ENCODE measurements at places on chromosomes 3 and 15. TPM values are rescaled to one million over a fixed set of nuclear protein-coding genes. Genes with fewer than 3 reads are reported as not detected.

FRMD5 gene
- 0.32 TPM for total RNA-seq

GRCh38 chr3:107627962-107628542 lies 105.3 kb downstream of the BBX start:
- DNase-seq = no peak

DNA sequence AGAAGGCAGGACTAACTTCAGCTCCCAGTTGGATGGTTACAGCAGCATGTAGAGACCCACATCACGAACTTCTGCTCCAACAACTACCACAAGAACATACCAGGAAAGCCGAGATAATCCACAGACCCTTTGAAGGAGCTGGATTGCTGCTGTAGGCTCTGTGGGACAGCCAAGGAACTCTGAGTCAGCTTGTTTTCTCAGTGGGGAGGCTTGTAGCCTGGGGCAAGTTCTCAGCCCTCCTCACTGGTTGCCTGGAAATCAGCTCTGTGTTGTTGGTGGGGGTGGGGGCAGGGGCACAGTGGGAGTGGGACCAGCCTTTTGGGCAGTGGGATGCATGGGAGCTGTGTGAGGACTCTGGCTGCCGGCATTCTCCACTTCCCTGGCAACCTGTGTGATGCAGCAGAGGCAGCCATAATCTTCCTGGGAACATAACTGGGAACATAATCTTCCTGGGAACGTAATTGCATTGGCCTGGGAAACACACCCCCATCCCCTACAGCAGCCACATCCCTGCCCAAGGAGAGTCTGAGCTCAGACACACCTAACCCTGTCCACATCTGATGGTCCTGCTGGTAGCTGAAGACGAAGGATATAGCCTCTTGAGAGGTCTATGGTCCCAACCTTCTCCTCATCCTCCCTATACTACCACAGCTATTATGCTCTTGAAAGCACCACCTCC lies 153.1 kb downstream of the PEAK1 start:
- no peak for DNase-seq

KLHL40 gene
- total RNA-seq = not detected

ZNF620 gene
- total RNA-seq = 4.2 TPM

DNA sequence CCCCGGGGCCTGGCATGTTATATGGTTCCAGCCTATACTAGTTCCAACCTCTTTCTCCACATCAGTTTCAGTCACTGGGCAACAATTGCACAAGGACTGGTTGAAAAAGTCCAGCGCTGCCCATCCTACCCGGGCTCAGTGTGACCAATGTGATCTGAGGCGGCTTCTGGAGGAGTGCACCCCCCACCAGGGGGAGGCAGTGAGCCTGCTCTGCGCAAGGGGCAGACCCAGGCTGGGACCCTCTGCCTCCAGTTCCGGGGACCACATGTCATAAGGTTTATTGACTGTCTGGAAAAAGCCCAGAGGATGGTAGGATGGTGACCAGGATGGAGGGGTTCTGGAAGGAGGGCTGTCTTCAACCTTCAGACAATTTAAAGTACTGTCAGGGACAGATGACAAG lies 25.6 kb upstream of the NR2E3 start:
- DNase-seq = no peak

SERPINI2 gene
- total RNA-seq = 0.83 TPM

IDH3A gene
- total RNA-seq = 63.8 TPM

All from ovary (tissue), 10 donors.